T-helper 17 cell (primary cell): ENCODE measurements at places on chromosomes 4 and X.

GRCh38 chr4:37889849-37890800, 759 bp upstream of the TBC1D1 start:
- no peak for DNase-seq

DNA sequence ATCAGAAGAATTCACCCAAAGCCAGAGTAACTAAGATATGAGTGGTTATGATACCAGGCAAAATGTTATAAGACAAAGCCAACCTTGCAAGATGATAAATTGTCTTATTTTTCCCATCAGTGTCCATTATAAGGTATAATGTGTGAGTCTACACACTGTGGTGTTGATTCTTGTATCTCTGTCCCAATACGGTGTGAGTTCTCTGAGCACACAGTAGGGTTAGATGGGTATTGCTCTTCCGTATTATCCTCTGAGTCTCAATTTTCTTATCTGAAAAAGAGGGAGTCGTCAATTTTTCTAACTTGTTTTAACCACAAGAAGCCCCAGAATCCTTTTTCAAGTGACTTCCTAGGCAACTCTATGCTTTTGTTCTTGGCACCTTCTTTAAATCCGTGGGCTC, 69.9 kb downstream of the HMGB2 start:
- DNase-seq, result no peak

DNA sequence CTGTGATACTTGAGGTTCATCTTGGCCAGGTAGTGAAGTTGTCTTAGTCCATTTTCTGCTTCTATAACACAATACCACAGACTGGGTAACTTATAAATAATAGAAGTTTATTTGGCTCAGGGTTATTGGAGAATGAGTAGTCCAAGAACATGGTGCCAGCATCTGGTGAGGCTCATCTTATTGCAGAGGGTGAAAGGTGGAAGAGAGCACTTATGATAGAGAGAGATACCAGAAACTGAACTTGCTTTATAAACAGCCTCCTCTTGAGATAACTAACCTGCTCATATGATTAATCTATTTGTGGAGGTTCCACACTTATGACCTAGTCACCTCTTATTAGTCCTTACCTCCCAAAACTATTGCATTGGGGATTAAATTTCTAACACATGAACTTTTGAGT, 1.6 kb downstream of the C4orf51 start:
- no peak for DNase-seq

DNA sequence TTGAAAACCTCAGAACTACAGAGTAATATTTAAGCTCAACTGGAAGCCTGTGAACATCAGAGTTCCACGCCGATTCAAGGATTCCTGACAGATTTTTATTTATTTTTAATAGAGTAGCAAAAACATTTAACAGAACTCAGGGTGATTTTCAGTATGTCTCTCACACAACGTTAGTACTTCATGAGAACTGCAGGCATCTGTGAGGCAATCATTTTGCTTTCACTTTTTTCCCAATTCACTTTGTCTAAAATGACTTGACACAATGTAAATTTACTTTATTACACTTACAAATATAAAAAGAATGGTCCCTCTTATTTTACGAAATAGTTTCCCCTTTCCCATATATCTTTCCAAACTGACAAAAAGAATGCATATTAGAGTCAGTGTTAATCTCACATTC, 869.5 kb upstream of the EPHA5 start:
- no peak for DNase-seq

DNA sequence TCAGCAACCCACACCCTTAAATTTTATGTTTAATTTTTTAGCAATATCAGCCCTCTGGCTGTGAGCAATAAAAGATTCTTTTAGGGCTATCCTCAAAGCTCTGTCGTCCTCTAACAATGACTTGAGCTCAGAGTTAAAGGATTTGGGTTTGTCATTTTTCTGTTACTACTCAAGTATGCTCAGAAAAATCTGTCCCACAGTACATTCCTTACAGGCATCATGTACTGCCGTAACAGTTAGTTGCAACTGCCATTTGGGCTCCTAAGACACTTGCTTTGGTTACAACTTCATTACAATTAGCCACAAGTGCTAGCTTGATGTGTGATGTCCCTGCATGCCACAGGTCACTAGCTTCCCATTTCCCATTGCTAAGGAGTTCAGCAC, 33.2 kb downstream of the COQ2 start:
- DNase-seq, result no peak

GRCh38 chr4:148812101-148812500, 369.9 kb upstream of the NR3C2 start:
- no peak for DNase-seq
